IMR-90 (cell line): ENCODE measurements at places on chromosomes 16 and 17. TPM values are rescaled to one million over a fixed set of nuclear protein-coding genes. Genes with fewer than 3 reads are reported as not detected.

UQCRC2 gene
- polyA plus RNA-seq = 187 and 191 TPM in 2 replicates

EXOC3L1 gene
- polyA plus RNA-seq = 0.09 TPM in 1 of 2 replicates, not detected in the other

METTL23 gene
- 32.1 and 36.5 TPM in 2 replicates for polyA plus RNA-seq

DNA sequence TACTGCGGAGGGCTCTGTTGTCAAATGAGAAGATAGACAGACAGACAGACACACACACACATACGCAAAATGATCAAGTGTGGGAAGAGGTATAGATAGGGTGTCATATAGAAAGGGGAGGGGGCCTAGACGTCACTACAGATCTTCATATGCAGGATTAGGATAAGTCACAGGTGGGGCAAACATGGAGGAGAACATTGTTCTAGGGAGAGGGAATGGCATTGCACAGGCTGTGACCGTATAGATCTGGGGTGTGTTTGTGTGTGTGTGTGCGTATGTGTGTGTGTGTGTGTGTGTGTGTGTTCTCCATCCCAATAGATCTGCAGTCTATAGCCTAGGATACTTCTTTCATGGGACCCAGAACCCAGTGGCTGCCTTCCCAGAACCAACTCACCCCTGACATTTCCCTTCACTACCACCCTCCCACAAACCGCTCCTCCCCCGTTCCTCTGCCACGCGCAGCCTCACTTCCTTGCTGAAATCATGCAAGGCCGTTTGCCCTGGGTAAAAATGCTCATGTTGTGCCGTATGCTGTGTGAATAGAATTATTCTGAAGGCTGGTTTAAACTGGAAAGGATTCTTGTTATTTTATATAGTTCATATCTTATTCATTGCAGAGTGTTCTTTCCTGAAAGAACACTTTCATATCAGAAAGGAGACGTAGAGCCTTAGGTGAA is 50.5 kb upstream of the CCL1 start:
- no peak for DNase-seq

DNA sequence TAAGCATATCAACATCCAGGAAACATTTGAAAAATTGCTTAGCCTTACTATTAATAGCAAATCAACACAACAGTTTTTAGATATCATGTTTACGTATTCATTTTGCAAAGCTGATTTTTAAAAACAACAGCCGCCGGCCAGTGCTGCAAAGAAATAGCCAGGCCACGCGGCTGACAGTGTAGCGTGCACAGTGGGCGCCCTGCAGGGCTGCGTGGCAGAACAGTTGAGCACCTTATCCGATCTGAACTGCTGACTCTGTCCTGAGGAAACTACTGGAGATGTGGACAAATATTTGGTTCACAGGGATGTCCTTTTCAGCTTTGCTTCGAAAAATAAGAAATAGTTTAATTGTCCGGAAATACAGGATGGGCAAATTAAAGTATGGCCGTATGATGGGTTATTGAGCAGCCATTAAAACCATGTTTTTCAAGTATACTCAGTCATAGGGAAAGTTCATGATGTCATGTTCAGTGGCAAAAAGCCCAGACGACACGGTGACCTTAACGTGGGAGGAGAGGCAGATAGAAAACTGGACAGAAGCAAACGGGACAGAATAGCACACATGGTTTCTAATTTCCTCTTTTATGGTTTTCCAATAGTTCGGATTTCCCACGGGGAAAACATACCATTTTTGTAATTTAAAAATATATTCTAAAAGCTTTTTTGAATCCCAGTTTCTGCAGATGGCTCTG is 52.4 kb upstream of the ENDOV start:
- DNase-seq = peak; percentile 83
